ENCODE measurements at places on chromosomes 1 and 21.

DNA sequence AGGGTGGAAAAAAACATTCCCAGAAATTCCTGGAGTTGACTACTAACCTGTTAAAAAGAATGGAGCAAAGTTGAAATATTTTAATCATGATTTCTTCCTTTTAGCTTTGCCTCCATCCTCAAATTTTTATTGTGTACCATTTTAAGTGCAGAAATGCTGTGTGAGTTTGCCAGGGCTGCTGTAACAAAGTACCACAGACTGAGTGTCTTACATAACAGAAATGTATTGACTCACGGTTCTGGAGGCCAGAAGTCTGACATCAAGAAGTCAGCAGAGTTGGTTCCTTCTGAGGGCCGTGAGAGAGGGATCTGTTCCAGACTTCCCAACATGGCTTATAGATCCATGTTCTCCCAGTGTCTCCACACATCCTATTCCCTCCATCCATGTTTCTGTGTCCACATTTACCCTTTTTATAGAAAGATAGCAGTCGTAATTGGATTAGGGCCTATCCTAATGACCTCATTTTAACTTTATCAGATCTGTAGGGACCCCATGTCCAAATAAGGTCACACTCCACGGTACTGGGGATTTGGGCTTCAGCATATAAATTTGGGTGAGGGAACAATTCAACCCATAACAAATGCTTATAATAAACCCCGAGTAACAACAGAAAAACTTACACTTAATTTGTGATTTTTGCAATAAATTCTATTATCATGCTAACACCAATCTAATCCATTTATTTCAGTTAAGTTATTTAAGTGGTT, 12.7 kb downstream of the SNX7 start:
- no peak for DNase-seq

GRCh38 chr1:165324050-165324449, 32.5 kb downstream of the LMX1A start:
- DNase-seq, result no peak

- no peak for DNase-seq
Measured at GRCh38 chr1:94355485-94355980, 62.7 kb upstream of the ABCD3 start.

GRCh38 chr1:81812712-81813111, 12.0 kb downstream of the ADGRL2 start:
- no peak for DNase-seq

DNA sequence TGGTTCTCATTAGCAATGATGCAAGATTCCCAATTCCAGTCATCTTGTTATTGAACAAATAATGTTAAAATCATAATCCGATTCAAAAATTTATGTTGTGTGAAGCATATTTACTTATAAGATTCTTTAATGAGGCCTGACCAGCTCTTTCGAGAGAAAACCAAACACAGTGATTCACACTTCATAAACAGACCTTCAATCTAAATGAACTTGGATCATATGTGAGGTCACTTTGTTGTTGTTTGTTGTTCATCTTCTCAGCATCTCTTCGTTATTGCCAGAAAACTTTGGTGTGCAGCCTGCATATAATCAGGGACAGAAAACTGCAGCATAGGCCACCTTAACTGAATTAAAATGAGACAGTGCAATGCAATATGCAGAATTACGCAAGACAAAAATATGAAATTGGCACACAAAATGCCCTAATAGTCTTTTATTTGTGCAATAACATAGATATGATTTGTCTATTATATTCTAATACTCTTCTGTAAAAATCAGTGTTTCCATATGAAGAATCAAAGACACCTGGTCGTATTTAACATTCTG, 30.1 kb downstream of the NCAM2 start:
- DNase-seq, result no peak

GRCh38 chr1:177246710-177247580, 76.2 kb downstream of the BRINP2 start:
- DNase-seq, result no peak

Data from epithelial cell of proximal tubule (primary cell).